ENCODE measurements at places on chromosomes 5 and 9. TPM values are rescaled to one million over a fixed set of nuclear protein-coding genes. Genes with fewer than 3 reads are reported as not detected.

Gene MED22
- 51.8 TPM for total RNA-seq

DNA sequence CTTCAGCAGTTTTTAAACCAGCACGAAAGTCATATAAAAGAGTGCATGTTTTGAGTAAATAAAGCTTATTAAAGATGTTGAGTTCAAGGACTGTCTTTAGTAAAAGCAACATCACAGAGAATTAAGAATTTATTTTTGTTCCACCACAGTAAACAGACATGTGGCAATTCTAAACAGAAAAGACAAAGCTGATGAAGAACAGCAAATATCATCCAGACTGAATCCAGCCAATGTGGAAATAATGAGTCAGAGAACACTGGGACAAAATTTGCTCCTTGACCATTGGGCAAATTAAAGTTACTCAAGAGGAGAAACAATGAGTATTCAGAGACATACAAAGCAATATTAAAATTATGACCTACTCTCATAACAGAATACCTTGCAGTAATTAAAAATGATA, 28.8 kb downstream of the OR2K2 start:
- DNase-seq: no peak

DNA sequence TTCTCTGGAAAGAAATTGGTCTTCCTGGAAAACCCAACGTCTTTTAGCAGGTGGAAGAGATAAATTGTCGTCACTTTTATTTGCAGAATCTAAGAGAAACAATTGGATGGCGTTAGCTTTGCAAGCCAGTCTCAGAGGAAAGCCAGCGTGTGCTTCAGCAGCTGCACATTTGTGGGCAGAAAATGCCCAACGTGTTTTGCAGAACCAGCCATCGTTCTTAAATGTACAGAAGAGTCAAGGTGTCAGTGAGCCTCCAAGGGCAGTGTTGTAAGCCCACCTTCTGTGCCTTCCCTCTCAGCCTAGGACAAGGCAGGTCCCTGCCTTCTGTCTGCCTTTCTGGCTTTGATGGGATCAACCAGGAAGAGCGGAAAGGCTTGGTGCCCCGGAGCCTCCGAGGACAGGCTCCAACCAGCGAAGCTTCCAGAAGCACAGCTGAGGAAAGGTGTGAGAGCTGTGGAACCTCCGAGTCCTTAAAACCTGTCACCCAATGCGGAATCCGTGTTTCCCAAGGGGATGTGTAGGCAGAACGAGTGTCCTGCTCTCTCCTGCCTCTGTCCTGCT, 116.0 kb upstream of the IRX2 start:
- no peak for DNase-seq

Gene PCDHB10
- total RNA-seq: 3.4 TPM

- DNase-seq: no peak
Observed at GRCh38 chr9:123399803-123400378, 43.9 kb downstream of the CRB2 start.

- no peak for DNase-seq
Observed at GRCh38 chr9:129175515-129175824, 2.6 kb downstream of the IER5L start.

Gene SPATA6L
- total RNA-seq: 2.5 TPM

DNA sequence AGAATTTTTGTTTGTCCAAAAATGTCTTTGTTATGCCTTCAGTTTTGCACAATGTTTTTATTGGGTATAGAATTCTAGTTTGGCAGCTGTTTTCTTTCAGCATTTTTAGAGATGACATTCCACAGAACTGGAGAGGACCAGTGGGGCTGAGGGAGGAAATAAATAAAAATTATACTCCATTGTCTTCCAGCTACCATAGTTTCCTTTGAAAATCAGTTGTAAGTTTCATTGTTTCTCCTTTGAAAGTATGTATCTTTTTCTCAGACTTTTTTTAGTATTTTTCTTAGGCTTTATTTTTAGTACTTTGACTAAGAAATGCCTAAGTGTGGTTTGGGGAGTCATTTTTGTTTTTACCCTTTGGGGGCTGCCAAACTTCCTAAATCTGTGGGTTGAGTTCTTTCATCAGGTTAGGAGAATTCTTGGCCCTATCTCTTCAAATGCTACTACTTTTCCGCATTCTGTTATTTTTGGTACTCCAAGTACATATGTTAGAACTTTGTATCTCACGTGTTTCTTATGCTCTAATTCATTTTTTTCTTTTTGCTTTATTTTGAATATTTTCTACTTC, 15.2 kb upstream of the FBLL1 start:
- no peak for DNase-seq

Gene CORO2A
- total RNA-seq: 7.8 TPM

Gene SOHLH1
- total RNA-seq: not detected

DNA sequence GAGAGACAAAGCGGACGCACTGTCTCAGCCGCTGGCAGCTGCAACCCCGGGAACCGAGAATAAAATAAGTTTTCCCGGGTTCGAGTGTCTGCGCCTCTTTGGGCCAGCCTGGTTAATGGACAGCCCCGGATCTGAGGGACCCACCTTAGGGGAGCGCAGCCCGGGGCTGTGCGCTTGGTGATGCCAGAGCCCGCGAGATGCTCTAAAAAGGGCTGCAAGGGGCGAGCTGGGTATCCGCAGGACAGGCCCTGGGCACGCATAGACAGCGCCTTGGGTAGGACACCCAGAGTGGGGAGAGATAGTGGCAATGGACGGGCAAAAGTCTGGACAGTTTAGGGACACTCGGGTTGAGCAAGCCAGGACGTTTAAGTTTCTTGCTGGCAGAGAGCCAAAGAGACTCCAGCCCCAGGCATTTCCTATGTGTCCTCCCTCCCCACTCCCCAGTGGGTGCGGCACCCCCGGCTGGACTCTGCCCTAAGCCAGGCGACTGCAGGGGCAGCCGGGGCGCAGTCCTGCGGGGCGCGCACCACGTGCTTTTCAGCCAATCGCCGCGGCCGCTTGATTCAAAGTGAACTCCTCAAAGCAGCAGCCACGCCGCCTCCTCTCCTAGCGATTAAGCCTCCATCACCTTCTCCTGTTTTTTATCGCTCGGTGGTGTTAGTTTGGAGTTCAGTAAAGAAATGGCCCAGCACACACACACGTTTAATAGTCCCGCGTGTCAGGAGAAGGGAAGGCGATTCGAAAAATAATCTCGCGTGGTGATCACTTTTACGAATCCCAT, 616 bp upstream of the ENC1 start:
- DNase-seq: no peak

Gene RBM22
- total RNA-seq: 55.6 TPM

GRCh38 chr9:131759017-131759647, 19.3 kb upstream of the RAPGEF1 start:
- no peak for DNase-seq

Gene CLIC3
- total RNA-seq: 0.75 TPM

GRCh38 chr5:9483779-9484178, 62.1 kb downstream of the SEMA5A start:
- DNase-seq: no peak

DNA sequence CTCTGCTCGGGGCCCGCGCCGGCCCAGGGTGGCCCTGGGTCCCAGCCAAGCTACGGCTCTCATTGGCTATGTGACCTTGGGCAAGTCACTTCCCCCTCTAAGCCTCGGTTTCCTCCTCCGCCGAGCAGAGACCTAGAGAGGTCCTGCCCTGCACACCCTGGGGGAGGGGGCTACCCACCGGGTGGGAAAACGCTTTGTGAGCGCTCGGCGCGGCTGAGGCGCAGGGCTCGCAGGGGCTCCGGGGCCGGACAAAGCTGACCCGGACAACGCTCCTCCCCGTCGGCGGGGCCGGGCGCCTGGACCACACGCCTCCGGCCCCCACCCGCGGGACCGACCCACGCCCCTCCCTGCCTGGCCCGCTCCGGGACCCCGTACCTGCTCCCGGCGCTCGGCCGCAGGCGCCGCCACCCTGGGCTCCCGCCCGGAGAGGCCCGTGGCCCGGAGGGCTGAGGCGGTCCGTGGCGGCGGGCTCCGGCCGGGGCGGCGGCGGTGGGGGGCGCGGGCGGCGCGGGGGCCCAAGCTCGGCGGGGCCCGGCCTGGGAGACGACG, 85.7 kb upstream of the MELK start:
- DNase-seq: no peak

Gene PITX1
- total RNA-seq: not detected

DNA sequence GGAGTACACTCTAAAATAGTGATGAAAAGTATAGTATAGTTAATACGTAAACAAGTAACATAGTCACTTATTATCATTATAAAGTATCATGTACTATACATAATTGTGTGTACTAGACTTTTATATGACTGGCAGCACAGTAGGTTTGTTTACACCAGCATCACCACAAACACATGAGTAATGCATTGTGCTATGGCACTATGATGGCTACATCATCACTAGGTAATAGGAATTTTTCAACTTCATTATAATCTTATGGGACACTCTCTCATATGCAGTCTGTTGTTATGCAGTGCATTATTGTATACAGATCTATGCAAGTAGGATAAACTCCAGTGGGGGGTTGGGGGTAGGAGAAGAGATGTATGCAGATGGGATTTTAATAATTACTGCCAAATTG, 52.7 kb upstream of the ELL2 start:
- DNase-seq: no peak

Gene SEC61B
- 230 TPM for total RNA-seq

Gene MARVELD2
- 28.6 TPM for total RNA-seq

Gene FGF1
- 12.1 TPM for total RNA-seq

GRCh38 chr5:130168211-130168610, 263.9 kb downstream of the CHSY3 start:
- peak; percentile 16 for DNase-seq

DNA sequence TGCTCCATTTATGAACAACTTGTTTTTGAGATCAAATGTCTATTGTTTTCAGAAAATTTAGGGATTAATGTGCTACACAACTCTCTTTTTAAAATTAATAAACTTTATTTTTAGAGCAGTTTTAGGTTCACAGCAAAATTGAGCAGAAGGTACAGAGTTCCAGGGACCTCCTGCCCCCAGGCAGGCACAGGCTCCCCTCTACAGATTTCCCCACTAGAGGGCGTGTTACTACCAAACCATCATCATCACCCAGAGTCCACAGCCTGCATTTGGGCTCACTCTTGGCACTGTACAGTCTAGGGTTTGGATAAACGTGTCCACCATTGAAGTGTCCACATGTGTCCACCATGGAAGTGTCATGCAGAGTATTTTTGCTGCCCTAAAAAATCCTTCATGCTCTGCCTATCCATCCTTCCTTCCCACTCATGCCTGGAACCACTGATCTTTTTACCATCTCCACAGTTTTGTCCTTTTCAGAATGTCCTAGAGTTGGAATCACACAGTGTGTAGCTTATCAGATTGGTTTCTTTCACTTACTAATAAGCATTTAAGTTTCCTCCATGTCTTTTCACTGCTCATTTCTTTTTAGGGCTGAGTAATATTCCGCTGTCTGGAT, 61.7 kb downstream of the MRPL36 start:
- no peak for DNase-seq
